B cell (primary cell): ENCODE measurements at places on chromosomes 12 and 14. TPM values are rescaled to one million over a fixed set of nuclear protein-coding genes. Genes with fewer than 3 reads are reported as not detected.
A peak's percentile ranks its signal among the peaks of the same experiment; 100 is the strongest.

Gene MGAT4C
- total RNA-seq: not detected in 2 replicates

DNA sequence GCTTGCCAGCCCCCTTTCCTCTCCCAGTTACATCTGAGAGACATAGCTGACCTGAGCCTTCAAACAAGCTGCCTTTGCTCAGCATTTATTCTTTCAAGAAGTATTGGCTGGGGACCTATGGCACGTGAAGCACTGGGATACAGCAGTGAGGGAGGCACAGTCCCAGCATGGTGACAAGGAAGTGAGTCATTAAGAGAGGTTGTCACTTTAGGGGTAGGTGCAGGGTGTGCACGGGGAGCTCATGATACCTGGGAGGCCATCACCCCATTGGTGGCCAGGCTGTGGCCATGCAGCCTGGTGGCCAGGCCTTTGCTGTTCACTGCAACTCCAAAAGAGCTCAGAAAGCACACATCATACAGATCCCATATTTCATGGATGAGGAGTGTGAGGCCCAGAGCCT, 5.7 kb upstream of the KRT75 start:
- DNase-seq: no peak

Gene CFAP54
- 0.24 and 0.76 TPM in 2 replicates for total RNA-seq

DNA sequence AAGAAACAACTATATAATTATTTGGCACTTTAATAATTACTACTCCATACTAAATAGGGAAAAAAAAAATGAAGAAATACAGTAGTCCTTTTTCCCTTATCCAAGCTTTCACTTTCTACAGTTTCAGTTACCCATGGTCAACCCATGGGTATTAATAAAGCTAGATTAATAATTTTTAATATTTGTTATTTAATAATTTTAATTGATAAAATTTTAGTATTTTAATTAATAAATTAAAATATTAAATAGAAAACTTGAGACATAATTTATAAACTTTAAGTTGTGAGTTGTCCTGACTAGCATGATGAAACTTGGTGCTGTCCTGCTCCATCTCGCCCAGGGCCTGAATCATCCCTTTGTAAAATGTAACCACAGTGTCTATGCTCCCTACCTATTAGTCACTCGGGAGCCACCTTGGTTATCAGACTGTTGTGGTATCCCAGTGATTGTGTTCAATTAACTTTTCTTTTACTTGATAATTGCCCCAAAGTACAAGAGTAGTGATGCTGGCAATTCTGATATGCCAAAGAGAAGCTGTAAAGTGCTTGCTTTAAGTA, 71.8 kb downstream of the PAWR start:
- no peak for DNase-seq

DNA sequence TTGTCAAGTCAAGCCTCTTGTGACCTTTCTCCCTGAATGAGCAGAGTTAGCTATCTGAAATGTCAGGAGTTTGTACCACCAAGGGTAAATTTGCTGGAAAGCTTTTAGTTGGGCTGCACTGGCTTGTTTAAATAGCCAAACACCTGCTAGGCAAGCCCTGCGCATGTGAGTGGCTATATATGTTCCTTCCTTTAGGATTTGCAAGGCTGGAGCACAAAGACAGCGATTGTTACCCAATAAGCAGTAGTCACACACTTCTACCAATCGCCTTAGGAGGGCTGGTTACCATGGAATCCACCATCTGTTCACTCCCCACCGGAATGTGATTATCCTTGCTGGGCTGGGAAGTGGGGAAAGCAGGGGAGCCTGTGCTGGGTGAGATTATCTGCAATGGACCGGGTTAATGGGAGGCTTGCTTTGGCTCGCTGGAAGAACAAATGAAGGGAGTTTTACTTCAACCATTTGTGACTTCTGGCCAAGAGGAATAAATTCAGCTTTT, 102.5 kb downstream of the FGD4 start:
- DNase-seq: no peak

Gene LACRT
- total RNA-seq: not detected in 2 replicates

Gene STYK1
- not detected in 2 replicates for total RNA-seq

DNA sequence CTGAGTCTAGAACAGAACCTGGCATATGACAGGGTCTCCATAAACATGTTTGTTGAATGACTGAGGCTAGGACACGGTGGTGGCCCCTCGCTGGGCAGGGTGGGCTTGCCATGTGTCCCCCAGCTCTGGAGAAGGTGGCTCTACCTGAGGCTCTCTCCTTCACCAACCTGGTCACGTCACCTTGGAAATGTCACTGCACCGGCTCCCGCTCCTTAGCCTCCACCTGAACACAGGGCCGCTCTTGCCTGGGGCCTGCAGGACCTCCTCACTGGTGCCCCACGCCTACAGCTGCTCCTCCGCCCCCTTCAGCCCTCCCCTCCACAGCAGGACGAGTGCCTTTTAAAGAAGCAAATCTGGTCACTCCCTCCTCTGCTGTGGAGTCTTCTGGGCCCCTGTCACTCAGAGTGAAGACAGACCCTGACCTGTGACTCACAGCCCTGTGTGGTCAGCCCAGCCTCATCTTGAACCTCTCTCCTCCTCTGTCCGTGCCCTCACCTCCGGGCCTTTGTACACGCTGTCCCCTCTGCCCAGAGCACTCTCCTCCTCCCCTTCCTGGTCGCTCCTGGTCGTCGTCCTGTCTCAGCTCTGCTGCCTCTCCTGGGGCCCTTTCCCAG, 81.0 kb downstream of the ADGRD1 start:
- DNase-seq: no peak

- DNase-seq: no peak
Observed at GRCh38 chr14:99012703-99013102, 259.3 kb downstream of the BCL11B start.

DNA sequence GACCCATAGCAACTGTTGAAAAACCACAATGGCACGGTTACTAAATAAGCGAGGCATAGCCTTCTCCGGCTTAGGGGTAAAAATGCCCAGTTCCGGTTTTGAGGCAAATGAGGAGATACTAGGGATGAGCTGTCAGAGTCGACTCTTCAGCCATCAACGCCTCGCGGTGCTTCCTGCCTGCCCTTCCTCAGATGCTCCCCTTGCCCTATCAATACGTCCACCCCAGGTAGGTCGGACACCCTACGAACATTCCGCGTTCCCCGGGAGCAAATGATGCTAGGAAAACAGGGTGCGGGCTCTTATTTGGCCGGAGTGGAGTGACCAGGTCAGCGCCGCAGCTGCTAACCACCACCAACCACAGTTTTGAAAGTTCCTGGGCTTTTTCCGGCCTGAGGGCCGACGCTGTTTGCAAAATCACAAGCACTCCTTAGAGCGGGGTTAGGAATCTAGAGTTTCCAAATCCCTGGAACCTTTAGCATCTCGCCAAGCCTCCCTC, 1.2 kb downstream of the SRSF9 start:
- peak; percentile 46 for DNase-seq

GRCh38 chr14:35085441-35085840, 36.3 kb downstream of the PPP2R3C start:
- DNase-seq: no peak

- DNase-seq: no peak
Observed at GRCh38 chr14:20343862-20344220, 406 bp downstream of the PARP2 start.

GRCh38 chr12:104026841-104027599, 23.0 kb downstream of the GLT8D2 start:
- DNase-seq: no peak

Gene KLRF1
- 1.2 and 1.7 TPM in 2 replicates for total RNA-seq

DNA sequence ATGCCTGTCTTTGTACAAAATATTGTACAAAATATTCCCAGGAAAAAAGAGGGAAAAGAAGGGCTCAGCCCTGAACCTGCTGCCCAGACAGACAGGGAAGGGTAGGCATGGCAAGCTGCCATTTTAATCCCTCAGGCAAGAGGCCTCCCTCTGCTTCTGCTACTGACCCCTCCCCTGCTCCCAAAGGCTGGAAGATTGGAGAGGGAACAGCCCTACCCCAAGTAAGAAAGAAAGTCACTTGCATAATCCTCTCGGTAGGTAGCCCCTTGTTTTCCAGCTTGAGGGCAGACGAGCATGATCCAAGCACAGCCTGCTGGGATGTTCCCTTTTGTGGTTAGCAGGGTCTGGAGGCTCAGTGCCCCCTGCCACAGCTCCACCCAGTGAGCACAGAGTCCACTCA, 20.7 kb downstream of the ADCY6 start:
- DNase-seq: no peak

- DNase-seq: peak; percentile 65
Observed at GRCh38 chr12:75437564-75437963, 43.0 kb upstream of the GLIPR1 start.

- DNase-seq: no peak
Observed at GRCh38 chr14:80356413-80356812, 145.1 kb upstream of the DIO2 start.

GRCh38 chr12:87290505-87290904, 738.7 kb downstream of the C12orf50 start:
- no peak for DNase-seq

DNA sequence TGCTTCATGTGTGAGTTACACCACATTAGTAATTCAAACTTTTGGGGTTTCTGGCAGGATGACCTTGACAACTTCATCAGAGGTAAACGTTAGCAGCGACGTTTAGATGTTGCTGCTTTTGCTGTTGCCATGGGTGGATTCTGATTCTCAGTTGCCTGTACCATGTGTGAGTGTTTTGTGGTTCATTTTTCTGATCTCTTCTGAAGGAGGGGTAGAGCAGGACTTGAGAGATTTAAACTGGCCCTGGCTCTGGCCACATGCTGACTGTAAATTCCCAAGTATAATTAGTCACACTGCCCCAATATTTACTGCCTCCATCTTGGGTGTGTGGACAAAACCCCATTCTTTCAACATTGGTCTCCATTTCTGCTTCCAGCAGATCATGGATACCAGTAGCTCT, 110.4 kb downstream of the ETV6 start:
- no peak for DNase-seq

DNA sequence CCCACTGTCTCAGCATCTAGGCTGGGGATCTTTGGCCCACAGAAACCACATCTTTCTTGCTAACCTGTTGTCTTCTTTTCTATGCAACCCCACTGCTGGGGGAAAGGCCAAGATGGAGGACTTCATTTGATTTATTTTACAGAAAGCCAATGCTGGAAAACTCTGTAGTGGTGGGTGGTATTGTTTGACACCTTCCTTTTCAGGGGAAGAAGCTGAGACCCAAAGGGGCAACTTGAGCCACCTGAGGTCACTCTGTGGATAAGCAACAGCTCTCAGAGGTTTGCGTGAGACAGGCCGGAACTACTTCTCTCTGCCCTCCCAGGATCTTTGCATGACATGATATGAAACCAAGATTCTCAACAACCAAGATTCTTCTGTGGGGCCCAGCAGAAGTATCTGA, 645.2 kb downstream of the VRK1 start:
- DNase-seq: no peak

Gene APOLD1
- 3.7 and 4.7 TPM in 2 replicates for total RNA-seq

- no peak for DNase-seq
Observed at GRCh38 chr14:91140672-91141071, 26.8 kb downstream of the DGLUCY start.

DNA sequence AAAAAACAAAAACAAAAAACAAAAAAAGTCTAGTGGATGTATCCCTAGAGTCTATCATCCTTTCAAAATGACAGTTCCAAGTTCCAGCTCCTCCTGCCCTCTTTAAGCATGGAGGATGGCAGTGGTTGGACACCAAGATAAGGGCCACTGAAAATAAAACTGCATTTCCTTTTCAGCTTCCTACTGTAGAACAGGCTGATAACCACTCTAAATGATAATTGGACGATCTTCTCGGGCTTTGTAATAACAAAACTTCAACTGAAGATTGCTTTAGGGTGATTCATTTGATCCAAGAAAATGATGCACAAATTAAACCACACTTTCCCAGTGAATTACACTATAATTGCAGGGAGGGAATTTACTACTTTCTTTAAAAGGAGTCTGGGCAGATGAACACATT, 42.2 kb upstream of the CRACR2A start:
- no peak for DNase-seq

GRCh38 chr12:6912164-6912935, 2.0 kb upstream of the ENO2 start:
- DNase-seq: no peak

Gene PIWIL1
- total RNA-seq: not detected in 2 replicates

Gene AKAP5
- total RNA-seq: 1.4 and 1.7 TPM in 2 replicates

- no peak for DNase-seq
Observed at GRCh38 chr14:60803871-60804270, 69.3 kb downstream of the MNAT1 start.

DNA sequence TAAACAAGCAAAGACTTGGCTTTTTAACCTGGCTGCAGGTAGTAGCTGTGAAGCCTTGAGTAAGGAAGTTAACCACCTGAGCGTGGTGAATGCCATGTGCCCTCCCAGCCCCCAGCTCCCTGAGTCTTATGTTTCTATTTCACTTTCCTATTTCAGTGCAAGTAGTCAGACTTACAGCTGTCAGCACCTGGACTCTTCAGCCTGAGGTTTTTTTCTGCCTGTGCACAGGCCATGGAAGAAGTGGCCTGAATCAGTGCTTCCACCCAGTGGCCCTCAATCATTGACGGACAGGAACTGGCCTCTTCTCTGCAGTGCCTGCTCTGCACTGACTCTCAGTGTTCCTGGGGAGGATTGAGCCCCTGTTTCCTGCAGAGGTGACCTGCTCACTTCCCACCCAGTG, 796.4 kb downstream of the MED13L start:
- no peak for DNase-seq

Gene ST8SIA1
- total RNA-seq: 0.02 TPM in 1 of 2 replicates, not detected in the other

DNA sequence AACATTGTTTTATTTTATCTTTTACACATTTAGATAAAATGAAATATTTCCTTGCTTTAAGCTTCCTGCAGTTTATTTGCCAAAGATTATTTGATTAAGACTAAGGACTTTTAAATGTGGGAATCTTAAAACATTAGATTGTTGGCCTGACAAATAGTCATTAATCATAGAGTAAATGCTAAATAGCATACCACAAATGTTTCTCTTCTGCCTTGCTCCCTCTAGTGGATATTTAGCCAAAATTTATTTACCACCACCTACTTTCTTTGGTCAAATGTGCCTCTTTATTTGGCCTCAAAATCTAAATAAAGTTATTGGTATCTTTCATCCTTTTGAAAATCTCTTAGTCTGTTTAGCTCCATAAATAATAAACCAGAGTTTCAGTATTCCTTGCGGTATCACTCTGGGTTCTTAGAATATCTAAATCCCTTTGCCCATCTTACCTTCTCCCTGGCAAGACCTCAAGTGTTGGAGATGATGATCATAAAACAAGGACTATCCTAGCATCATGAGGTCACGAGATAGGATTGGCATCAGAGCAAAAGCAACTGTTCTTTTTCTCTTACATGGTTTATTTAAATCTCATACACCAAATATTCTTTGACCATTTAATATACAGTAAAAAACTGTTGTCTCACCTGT, 150.6 kb upstream of the AEBP2 start:
- DNase-seq: no peak

Gene SLC7A8
- 0.85 and 1.1 TPM in 2 replicates for total RNA-seq

DNA sequence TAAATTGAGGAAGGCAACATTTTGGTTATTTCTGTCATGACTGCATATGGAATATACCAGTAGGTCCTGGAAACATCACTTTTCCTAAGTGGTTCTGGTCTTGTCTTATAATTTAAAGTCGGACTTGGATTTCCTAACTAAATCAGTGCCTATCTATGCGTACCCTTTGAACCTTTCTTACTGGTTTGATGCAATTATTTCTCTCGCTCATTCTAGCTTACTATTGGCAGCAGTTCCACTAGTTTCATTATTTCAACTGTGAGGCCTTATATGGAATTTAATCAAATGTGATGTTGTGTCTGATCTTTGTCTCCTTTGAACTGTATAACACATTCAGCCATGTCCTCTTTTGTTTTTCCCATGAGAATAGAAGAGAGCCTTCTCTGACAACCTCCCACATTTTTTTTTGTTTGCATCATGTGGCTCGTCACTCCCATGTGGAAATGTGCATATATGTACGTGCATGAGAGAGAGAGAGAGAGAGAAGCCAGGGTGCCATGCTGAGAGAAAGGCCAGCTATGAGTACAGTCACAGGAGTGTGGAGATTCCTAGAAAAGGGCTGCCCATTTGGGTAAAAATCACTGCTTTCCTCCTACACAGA, 48.0 kb downstream of the AKAP6 start:
- DNase-seq: no peak

Gene ERBB3
- not detected in 2 replicates for total RNA-seq

Gene GNB3
- total RNA-seq: 0.27 and 0.49 TPM in 2 replicates
